ENCODE measurements at places on chromosomes 6 and 20.

DNA sequence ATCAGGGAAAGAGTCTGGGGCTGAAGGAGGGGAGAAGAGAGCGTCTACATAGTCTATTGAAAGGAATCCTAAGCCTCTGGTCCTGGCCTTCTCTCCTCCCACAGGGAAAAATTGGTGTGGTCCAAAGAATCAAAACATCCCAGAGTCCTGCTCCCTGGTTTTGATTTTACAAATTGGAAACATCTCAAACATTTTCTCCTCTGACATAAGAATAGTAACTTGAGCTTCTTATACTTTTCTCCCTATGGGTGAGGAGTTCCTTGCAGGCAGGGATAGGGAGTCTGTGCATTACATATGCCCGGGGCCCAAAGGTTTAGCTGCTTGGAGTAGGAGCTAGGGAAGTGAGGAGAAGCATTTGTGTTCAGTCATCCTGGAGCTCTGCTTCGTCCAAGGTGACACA is 120.0 kb upstream of the GGTLC1 start:
- DNase-seq = no peak

GRCh38 chr6:134288538-134289203 is 29.2 kb downstream of the SGK1 start:
- DNase-seq = peak; percentile 27

DNA sequence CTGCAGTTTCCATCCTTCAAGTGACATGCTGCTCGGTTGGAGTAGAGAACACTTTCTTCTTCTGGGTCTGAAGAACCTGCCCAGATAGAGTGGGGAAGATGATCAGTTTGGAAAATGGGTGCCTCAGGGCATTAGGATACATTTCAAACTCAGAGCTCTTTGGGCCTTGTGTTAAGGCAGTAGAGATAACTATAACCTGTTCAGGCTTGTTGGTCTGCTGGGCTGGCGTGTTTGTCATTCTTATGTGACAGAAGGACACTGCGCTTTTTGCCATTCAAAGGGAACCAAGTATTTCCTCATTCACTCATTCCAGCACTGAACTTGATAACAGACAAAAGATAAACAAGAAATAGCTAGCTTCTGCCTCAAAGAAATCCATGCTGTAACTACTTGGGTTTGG is 3.8 kb downstream of the TOMM34 start:
- no peak for DNase-seq

DNA sequence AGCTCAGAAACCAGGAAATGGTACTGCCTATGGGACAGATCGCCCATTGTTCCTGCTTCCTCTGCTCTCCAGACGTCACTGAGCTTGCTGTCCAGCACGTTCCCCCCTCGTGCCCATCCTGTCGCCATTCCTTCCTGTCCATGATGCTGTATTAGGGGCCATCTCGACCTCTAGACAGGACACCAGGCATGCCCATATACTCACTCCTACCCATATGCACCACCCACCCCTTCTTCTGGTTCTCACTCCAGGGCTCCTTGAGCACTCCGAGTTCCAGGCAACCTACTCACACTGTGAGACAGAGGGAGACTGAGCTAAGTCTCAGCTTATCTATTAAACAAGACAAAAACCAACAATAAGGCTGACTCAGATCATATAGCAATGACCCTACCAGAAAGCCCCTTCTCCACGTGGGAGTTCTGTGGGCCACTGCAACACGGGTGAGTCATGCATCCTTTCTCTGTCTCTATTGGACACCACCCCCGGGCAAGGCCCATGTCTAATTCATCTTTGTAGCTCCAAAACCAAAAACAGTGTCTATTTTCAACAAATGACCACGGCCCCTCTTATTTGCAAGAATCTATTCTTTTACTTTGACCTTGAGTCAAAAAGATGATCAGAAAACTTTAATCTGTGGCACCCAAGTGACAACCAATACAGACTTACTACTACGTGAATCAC is 65.7 kb downstream of the PSMG4 start:
- no peak for DNase-seq

DNA sequence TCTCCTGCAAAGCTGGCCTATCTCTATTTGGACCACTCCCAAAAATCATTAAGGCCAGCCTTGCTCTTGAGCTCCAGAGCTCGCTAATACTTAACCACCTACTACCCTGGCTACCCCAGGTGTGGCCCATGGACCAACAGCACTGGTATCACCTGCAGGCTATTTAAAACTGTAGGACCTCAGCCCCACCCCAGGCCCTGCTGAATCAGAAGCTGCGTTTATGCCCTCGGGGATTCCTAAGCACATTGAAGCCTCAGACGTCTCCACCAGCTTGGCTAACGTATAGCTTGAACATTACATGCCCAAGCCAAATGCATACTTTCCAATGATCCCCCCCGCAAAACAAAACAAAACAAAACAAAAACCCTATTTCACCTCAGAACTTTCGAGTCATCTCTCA is 19.7 kb upstream of the SPAG4 start:
- no peak for DNase-seq

- DNase-seq = no peak
Observed at GRCh38 chr6:105087571-105088211, 92.1 kb downstream of the POPDC3 start.

All from Panc1 (cell line).